Liver (tissue), 10 donors: ENCODE measurements at places on chromosomes 2 and 18. TPM values are rescaled to one million over a fixed set of nuclear protein-coding genes. Genes with fewer than 3 reads are reported as not detected.

- peaks cover 6% of the 10 kb centered on the region for H3K4me1 ChIP-seq
- H3K4me3 ChIP-seq = peak overlapping the region; percentile 78
- peak; percentile 84 for DNase-seq
- no peaks in the 10 kb centered on the region for H3K27me3 ChIP-seq
Measured at GRCh38 chr18:62526098-62527025, 3.5 kb downstream of the ZCCHC2 start.

GRCh38 chr2:120710256-120710655 lies 25.4 kb upstream of the GLI2 start:
- no peaks in the 10 kb centered on the region for H3K4me1 ChIP-seq
- DNase-seq = no peak
- H3K4me3 ChIP-seq = no peak overlapping the region
- no peak overlapping the region for H3K27ac ChIP-seq
- H3K27me3 ChIP-seq = no peaks in the 10 kb centered on the region

GRCh38 chr2:169619946-169620345 lies 35.8 kb downstream of the PPIG start:
- no peaks in the 10 kb centered on the region for H3K27me3 ChIP-seq
- no peaks in the 10 kb centered on the region for H3K4me1 ChIP-seq
- H3K27ac ChIP-seq = no peak overlapping the region
- no peak overlapping the region for H3K4me3 ChIP-seq
- no peak for DNase-seq

DNA sequence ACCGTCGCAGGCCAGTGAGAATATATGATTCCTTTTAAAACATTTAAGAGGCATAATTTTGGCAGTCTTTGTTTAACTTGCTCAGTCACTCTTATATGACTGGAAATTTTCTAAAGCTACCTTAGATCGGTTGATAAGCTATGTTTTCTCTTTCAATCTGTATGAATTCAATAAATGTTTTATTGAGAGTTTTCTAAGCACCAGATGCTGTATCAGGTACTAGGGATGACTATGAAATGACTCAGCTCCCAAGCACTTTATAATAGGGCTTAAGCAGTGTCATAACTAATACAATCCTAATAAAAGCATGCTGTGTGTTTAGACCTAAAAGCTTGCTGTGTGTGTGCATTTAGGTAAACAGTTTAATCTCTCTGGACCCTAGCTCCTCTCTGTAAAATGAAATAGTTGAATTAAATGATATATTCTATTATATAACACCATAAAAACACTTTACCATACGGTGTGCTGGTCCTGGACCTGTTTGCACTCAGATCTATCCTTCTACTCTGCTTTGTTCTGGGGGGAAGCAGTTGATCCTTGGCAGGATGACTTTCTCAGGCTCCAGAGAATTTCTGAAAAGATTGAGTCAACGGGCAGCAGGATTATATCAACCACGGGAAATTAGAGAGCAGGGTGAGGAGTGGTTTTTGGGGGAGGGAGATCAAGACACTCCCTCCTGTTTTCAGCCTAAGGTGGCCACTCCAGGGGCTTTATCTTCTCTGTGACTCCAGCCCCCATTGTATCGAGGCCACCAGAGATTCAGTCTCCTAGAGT lies 26.1 kb upstream of the SLC38A11 start:
- no peak for DNase-seq
- no peak overlapping the region for H3K27ac ChIP-seq
- no peaks in the 10 kb centered on the region for H3K36me3 ChIP-seq
- no peak overlapping the region for H3K4me3 ChIP-seq
- H3K4me1 ChIP-seq = no peaks in the 10 kb centered on the region

- no peaks in the 10 kb centered on the region for H3K36me3 ChIP-seq
- no peaks in the 10 kb centered on the region for H3K27me3 ChIP-seq
- H3K4me1 ChIP-seq = no peaks in the 10 kb centered on the region
- no peak overlapping the region for H3K4me3 ChIP-seq
- H3K27ac ChIP-seq = no peak overlapping the region
Measured at GRCh38 chr18:13890761-13891361, 24.5 kb downstream of the MC2R start.

DNA sequence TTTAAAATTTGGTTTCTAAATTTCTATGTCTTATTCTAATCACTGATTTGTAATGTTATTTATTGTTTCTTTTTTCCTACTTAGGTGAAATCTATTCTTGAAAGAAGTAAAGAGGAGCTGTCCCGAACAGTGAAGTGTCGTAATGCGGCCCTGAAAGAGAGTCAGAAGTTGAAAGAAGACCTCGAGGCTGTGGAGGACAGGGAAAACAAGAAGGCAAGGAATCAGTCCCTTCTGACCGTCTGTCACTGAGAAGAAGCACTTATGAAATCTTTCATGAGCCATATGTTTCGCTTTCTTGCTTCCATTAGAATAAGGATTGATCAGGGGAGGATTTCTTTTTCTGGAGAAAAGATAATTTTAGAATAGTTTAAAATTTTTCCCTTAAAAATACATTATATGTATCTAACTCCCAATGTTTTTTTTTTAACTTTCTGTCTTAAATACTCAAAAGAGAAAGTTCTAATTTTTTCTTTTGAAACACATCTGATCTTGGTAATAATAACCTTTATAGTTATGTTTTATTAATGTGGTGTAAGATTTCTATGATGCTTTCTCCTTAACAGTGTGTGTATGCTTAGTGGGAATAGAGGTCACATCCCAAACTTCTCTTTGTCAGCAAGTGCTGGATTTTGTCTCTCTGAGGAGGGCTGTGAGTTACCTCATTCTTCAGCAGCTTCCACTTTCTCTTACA lies 79.0 kb downstream of the CCDC150 start:
- H3K4me3 ChIP-seq = peak overlapping the region; percentile 21
- no peaks in the 10 kb centered on the region for H3K27me3 ChIP-seq
- H3K4me1 ChIP-seq = peaks cover 14% of the 10 kb centered on the region
- H3K36me3 ChIP-seq = no peaks in the 10 kb centered on the region
- peak overlapping the region; percentile 61 for H3K27ac ChIP-seq

GRCh38 chr2:159856760-159857159 lies 58.8 kb upstream of the CD302 start:
- no peak for DNase-seq
- H3K4me3 ChIP-seq = no peak overlapping the region
- H3K27ac ChIP-seq = no peak overlapping the region
- no peaks in the 10 kb centered on the region for H3K36me3 ChIP-seq
- H3K27me3 ChIP-seq = no peaks in the 10 kb centered on the region

- no peak for DNase-seq
- no peak overlapping the region for H3K27ac ChIP-seq
- no peaks in the 10 kb centered on the region for H3K27me3 ChIP-seq
- no peak overlapping the region for H3K4me3 ChIP-seq
Measured at GRCh38 chr18:44579745-44580144, 100.9 kb upstream of the SETBP1 start.

- no peak overlapping the region for H3K4me3 ChIP-seq
- H3K27ac ChIP-seq = no peak overlapping the region
- DNase-seq = no peak
- H3K4me1 ChIP-seq = no peaks in the 10 kb centered on the region
- no peaks in the 10 kb centered on the region for H3K27me3 ChIP-seq
Measured at GRCh38 chr18:57844319-57844718, 41.2 kb upstream of the ATP8B1 start.

DNA sequence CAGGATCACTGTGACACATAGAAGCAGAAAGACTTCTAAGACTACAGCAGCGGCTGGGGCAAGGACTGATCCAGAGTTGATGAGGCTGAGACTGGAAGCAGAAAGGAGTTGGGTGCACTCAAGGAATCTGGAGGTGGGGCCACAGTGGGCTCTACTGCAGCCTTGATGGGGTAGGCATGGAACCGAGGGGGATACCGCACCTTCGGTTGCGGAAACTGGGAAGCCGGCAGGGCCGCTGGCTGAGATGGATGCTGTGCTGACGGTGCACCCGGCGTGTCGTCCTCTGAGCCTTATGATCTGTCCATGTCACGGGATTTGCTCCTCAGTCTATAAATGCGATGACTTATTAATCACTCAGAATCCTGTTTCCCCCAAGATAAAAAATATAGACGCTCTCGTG lies 473.5 kb upstream of the MYT1L start:
- no peak for DNase-seq
- no peak overlapping the region for H3K4me3 ChIP-seq
- H3K27ac ChIP-seq = no peak overlapping the region
- no peaks in the 10 kb centered on the region for H3K4me1 ChIP-seq

DNA sequence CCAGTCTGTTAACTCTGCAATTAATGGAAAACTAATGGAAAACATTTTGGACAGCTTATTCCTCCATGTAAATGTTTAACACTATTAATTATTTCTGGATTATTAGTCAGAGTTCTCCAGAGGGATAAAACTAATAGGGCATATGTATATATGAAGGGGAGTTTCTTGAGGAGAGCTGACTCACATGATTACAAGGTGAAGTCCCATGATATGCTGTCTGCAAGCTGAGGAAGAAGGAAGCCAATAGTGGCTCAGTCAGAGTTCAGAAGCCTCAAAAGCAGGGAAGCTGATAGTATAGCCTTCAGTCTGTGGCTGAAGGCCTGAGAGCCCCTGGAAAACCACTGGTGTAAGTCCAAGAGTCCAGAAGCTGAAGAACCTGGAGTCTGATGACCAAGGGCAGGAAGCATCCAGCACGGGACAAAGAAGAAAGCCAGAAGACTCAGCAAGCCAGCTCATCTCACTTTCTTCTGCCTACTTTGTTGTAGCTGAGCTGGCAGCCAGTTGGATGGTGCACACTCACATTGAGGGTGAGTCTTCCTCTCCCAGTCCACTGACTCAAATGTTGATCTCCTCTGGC lies 136.0 kb downstream of the PTH2R start:
- H3K4me1 ChIP-seq = no peaks in the 10 kb centered on the region
- no peak overlapping the region for H3K27ac ChIP-seq
- DNase-seq = no peak
- no peaks in the 10 kb centered on the region for H3K36me3 ChIP-seq
- H3K27me3 ChIP-seq = no peaks in the 10 kb centered on the region

DNA sequence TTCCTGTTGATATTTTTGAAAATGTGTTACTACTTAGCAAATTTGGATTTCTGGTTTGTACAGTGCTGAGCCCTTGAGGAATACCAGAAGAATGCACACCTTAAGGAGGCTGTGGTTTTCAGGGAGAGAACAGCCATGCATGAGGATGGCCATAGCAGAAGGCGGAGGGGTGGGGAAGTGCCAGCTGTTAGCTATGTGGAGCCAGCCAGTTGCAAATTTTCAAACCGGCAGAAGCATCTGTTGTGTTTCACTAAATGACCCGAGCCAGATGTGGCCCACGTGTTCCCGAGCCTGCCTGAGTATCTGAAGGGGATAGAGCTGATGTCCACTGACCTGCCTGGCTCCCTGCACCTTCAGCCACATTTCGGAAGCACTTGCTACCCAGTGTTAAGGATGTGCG lies 16.4 kb upstream of the RBM44 start:
- H3K27me3 ChIP-seq = no peaks in the 10 kb centered on the region
- no peak overlapping the region for H3K27ac ChIP-seq
- H3K4me1 ChIP-seq = no peaks in the 10 kb centered on the region
- H3K4me3 ChIP-seq = no peak overlapping the region

- H3K27me3 ChIP-seq = no peaks in the 10 kb centered on the region
- no peaks in the 10 kb centered on the region for H3K36me3 ChIP-seq
- DNase-seq = no peak
- no peak overlapping the region for H3K4me3 ChIP-seq
Measured at GRCh38 chr2:187155476-187155875, 292.6 kb downstream of the CALCRL start.

DNA sequence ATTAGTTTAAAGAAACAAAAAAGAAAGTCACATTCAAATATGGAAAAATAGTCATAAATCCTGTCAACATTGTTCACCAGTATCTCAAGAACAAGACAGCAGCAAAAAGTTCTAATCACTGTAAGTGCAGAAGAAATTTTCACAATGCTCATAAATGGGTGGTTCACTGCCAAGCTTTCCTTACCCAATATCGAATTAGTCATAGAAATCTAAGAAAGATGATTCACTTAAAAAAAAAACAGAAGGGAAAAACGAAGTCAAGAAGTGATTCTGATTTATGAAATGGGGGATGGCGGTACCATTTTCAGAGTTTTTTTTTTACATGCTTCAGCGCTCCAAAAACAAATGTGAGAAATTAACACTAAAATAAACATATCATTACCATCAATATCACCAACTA lies 156.7 kb downstream of the EXOC6B start:
- no peaks in the 10 kb centered on the region for H3K27me3 ChIP-seq
- H3K36me3 ChIP-seq = no peaks in the 10 kb centered on the region
- DNase-seq = no peak
- no peak overlapping the region for H3K4me3 ChIP-seq
- H3K4me1 ChIP-seq = no peaks in the 10 kb centered on the region
- no peak overlapping the region for H3K27ac ChIP-seq

GRCh38 chr2:163600801-163601200 lies 135.0 kb downstream of the FIGN start:
- DNase-seq = no peak
- H3K4me1 ChIP-seq = no peaks in the 10 kb centered on the region
- no peak overlapping the region for H3K27ac ChIP-seq
- no peaks in the 10 kb centered on the region for H3K27me3 ChIP-seq

- H3K36me3 ChIP-seq = no peaks in the 10 kb centered on the region
- no peak overlapping the region for H3K4me3 ChIP-seq
- DNase-seq = no peak
- no peaks in the 10 kb centered on the region for H3K4me1 ChIP-seq
- H3K27me3 ChIP-seq = no peaks in the 10 kb centered on the region
Measured at GRCh38 chr2:205892251-205892655, 193.7 kb downstream of the INO80D start.

Gene TNS1
- 91.6 TPM for total RNA-seq

Gene AGXT
- 254 TPM for total RNA-seq

Gene CDH19
- total RNA-seq = 0.65 TPM

Gene SULT1C4
- 1.6 TPM for total RNA-seq
